Esophagus squamous epithelium (tissue), 5 donors: ENCODE measurements at places on chromosomes 11 and 22. TPM values are rescaled to one million over a fixed set of nuclear protein-coding genes. Genes with fewer than 3 reads are reported as not detected.

The DPAGT1 gene
- total RNA-seq = 27.5 TPM

DNA sequence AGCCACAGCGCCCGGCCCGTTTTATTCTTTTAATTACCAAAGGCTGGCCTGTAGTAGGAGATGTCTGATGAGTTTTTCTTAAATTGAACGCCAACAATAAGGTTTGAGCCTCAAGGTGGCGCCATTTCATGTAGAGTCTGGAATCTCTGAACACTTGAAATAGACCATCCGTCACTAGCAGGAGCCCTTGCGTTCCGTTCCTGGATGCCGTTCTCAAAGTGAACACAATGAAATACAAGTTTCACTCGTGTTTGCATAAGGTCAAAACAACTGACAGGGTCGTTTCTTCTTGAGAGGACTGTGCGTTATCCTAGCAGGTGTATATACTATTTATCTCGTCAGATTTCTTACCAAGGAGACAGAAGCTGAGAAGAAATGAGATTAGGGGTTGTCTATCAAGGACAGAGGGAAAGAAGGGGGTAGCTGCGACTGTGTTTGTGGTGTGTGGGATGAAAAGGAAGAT lies 18.7 kb upstream of the SCGB1D1 start:
- peak overlapping the region; percentile 17 for H3K4me3 ChIP-seq
- no peaks in the 10 kb centered on the region for H3K36me3 ChIP-seq
- H3K27ac ChIP-seq = no peak overlapping the region
- H3K4me1 ChIP-seq = no peaks in the 10 kb centered on the region
- no peaks in the 10 kb centered on the region for H3K27me3 ChIP-seq

The TAGLN gene
- total RNA-seq = 494 TPM

The HBB gene
- total RNA-seq = 2.7 TPM

DNA sequence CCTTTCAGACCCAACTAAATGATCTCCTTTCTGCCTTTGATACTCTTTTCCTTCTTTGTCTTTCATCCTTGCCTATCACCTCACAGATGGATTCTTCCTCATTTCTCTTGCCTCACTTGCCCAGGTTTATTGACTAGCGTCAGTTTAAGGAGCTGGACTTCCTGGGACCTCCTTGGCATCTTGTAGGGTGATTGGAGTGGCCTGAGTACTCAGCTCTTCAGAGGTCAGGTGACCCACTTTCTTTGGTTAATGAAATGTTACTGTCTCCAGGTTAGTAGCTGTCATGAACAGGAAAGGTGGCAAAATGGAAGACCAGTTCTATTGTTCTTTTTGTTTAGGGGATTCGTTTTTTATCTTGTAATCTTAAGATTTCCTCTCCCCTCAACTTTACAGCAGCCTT lies 4.6 kb upstream of the BACE1-AS start:
- no peaks in the 10 kb centered on the region for H3K4me1 ChIP-seq
- H3K4me3 ChIP-seq = no peak overlapping the region
- DNase-seq = no peak
- no peaks in the 10 kb centered on the region for H3K27me3 ChIP-seq
- peaks cover 100% of the 10 kb centered on the region for H3K36me3 ChIP-seq
- no peak overlapping the region for H3K27ac ChIP-seq

DNA sequence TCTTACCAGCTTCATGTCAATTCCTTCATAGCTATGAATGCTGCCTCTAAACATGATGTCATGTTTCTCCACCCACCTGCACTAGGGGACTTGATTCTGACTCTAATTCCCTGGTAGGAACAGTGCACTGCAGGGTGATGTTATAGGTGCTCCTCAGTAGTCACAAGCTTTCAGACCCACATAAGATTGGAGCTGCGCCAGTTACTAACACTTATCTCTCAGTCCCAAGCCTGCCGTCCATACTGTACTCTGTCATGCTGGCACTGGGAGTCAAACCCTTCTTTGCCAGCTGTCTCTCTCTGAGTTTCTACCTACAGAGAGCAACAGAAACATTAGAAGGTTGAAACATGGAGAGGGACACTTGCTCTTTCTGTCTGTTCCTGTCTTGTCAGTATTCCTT lies 5.5 kb downstream of the OR56A1 start:
- H3K27ac ChIP-seq = no peak overlapping the region
- H3K4me3 ChIP-seq = no peak overlapping the region
- H3K27me3 ChIP-seq = no peaks in the 10 kb centered on the region
- H3K4me1 ChIP-seq = no peaks in the 10 kb centered on the region
- H3K36me3 ChIP-seq = no peaks in the 10 kb centered on the region

DNA sequence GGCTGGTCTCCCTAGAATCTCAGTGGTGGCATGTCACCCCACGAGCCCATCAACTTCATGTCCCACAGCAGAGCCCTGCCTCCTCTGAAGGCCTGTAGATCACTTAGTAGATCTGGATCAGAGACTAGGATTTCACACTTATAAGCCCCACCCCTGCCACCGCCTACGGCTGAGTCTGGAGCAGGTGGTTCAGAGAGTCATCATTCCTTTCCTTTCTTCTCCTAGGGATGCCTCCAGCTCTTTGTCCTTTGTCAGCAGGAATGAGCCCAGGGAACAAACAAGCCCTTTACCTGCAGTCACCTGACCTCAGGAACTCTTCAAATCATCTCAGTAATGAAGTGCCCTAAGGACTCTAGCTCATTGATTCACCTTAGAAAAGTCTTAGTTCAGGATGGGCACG lies 37.8 kb downstream of the SCGB1A1 start:
- no peaks in the 10 kb centered on the region for H3K36me3 ChIP-seq
- H3K4me1 ChIP-seq = peaks cover 5% of the 10 kb centered on the region
- H3K27ac ChIP-seq = no peak overlapping the region

DNA sequence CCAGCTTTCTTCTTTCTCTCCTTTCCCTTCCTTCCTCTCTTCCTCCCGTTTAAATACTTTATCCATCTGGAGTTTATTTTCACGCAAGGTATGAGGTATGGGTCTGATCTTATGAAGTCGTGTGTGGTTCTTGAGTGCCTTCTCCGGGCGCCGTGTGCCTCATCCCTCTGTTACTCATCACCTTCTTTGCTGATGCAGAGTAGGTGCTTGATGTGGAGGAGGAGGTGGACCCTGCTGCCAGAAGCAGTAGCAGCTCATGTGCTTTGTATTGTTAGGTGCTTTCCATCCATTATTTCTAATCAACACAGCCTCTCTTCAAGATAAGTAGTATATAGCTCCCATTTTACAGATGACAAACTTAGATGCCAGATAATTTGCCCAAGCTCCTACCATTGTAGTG lies 47.0 kb downstream of the TNRC6B start:
- H3K27me3 ChIP-seq = no peaks in the 10 kb centered on the region
- no peak for DNase-seq
- H3K36me3 ChIP-seq = no peaks in the 10 kb centered on the region
- peaks cover 60% of the 10 kb centered on the region for H3K4me1 ChIP-seq
- H3K4me3 ChIP-seq = no peak overlapping the region
- H3K27ac ChIP-seq = no peak overlapping the region

DNA sequence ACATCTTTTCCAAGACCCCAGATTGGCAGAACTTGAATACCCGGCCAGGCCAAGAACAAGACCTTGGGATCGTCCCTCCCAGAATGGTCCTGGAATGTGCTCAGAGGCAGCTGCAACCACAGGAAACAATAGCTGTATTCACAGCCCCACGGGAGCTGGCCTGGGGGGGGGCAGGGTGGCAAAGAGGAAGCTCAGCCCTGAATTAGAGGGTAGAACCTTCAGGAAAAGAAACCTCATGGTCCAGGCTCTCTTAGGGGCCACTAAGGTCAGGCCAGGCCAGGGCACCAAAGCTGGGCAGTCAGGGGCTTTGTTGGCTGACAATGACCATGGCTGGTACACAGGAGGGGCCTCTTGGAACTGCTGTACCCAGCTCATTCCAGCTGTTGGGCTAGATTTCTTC lies 17.3 kb downstream of the RPL27A start:
- no peaks in the 10 kb centered on the region for H3K4me1 ChIP-seq
- H3K36me3 ChIP-seq = peaks cover 13% of the 10 kb centered on the region
- peak overlapping the region; percentile 94 for H3K27ac ChIP-seq
- H3K27me3 ChIP-seq = no peaks in the 10 kb centered on the region
- H3K4me3 ChIP-seq = no peak overlapping the region

GRCh38 chr11:44776551-44777208 lies 49.9 kb downstream of the TSPAN18 start:
- no peaks in the 10 kb centered on the region for H3K27me3 ChIP-seq
- H3K27ac ChIP-seq = peak overlapping the region; percentile 73
- no peaks in the 10 kb centered on the region for H3K36me3 ChIP-seq
- no peak overlapping the region for H3K4me3 ChIP-seq

DNA sequence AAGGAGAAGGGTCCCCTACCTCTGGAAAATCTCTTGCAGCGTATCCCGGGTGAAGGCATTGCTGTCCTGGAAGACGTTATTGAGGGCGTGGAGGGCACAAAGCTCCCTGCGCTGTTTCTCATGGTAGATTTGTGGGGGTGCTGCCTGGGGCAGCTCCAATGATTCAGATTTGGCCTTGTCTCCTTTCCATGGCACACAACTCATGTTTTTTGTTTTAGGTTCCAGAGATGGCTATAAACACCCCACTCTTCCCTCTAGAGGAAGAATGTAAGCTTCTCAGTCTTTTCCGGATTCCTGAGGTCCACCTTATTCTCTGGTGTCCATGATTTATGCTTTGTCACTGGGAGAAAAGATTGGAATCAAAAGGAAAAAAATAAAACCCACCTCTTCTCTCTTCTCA lies 959 bp downstream of the JOSD1 start:
- no peaks in the 10 kb centered on the region for H3K27me3 ChIP-seq
- DNase-seq = no peak
- H3K27ac ChIP-seq = peak overlapping the region; percentile 99
- H3K4me3 ChIP-seq = peak overlapping the region; percentile 84

- no peak for DNase-seq
- H3K27me3 ChIP-seq = no peaks in the 10 kb centered on the region
- H3K27ac ChIP-seq = no peak overlapping the region
- H3K4me1 ChIP-seq = no peaks in the 10 kb centered on the region
- H3K4me3 ChIP-seq = no peak overlapping the region
- peaks cover 35% of the 10 kb centered on the region for H3K36me3 ChIP-seq
Observed at GRCh38 chr11:17918049-17918605, 94.7 kb downstream of the SERGEF start.

The NAV2 gene
- total RNA-seq = 16.8 TPM

The RRAS2 gene
- 26.8 TPM for total RNA-seq

DNA sequence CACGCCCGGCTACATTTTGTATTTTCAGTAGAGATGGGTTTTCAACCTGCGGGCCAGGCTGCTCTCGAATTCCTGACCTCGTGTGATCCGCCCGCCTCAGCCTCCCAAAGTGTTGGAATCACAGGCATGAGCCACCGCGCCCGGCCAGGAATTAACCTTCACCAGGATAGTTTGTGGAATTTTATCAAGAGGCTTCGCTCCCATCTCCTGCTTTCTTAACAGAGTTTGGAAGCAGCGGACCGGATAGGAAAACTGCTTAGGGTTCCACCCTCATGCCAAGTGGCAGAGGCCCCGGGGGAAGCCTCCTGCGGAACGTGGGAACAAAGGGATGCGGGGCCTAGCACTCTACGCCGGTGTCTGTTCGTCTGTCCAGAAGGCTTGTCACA lies 229.9 kb downstream of the ST3GAL4 start:
- H3K4me3 ChIP-seq = peak overlapping the region; percentile 51
- no peak overlapping the region for H3K27ac ChIP-seq
- DNase-seq = no peak
- peaks cover 6% of the 10 kb centered on the region for H3K4me1 ChIP-seq
- no peaks in the 10 kb centered on the region for H3K36me3 ChIP-seq
- no peaks in the 10 kb centered on the region for H3K27me3 ChIP-seq

- no peak overlapping the region for H3K4me3 ChIP-seq
- no peak for DNase-seq
- no peaks in the 10 kb centered on the region for H3K36me3 ChIP-seq
- no peak overlapping the region for H3K27ac ChIP-seq
- H3K27me3 ChIP-seq = peaks cover 27% of the 10 kb centered on the region
Observed at GRCh38 chr11:119531623-119532022, 108.7 kb upstream of the THY1 start.

GRCh38 chr11:132008226-132008625 lies 637.8 kb downstream of the NTM start:
- no peak overlapping the region for H3K27ac ChIP-seq
- no peak overlapping the region for H3K4me3 ChIP-seq
- H3K27me3 ChIP-seq = no peaks in the 10 kb centered on the region
- no peak for DNase-seq

DNA sequence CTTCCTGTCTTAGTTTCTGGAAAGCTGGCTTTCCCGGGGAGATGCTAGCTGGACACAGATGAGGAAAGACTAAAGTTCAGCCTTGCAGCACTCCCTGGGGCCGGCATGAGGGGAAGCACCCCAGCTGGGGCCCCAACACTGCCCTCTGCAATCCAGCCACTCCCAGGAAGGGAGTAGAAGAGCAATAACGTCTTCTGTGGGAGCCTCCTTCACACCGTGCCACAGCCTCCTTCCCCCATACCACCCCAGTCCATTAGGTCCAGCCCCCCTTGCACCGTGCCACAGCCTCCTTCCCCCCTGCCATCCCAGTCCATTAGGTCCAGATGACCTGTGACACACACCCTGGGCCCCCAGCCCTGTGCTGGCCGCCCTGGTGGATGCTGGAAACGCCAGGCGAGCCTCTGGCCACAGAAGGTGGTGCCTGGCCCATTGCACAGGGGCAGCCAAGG lies 44.1 kb upstream of the PRDM11 start:
- H3K27ac ChIP-seq = no peak overlapping the region
- peaks cover 24% of the 10 kb centered on the region for H3K4me1 ChIP-seq
- H3K36me3 ChIP-seq = no peaks in the 10 kb centered on the region
- DNase-seq = no peak
- H3K4me3 ChIP-seq = no peak overlapping the region

- H3K4me1 ChIP-seq = no peaks in the 10 kb centered on the region
- H3K4me3 ChIP-seq = no peak overlapping the region
- no peaks in the 10 kb centered on the region for H3K36me3 ChIP-seq
- no peak overlapping the region for H3K27ac ChIP-seq
Observed at GRCh38 chr11:121591405-121592033, 138.8 kb upstream of the SORL1-AS1 start.

- H3K27me3 ChIP-seq = peaks cover 12% of the 10 kb centered on the region
- no peaks in the 10 kb centered on the region for H3K36me3 ChIP-seq
- H3K4me1 ChIP-seq = peaks cover 87% of the 10 kb centered on the region
- peak; percentile 94 for DNase-seq
- H3K4me3 ChIP-seq = peak overlapping the region; percentile 48
Observed at GRCh38 chr11:114159802-114160632, 100.5 kb downstream of the ZBTB16 start.

The OSM gene
- total RNA-seq = 5.7 TPM

GRCh38 chr11:109155291-109155690 lies 266.7 kb upstream of the C11orf87 start:
- no peak for DNase-seq
- no peaks in the 10 kb centered on the region for H3K4me1 ChIP-seq
- H3K27ac ChIP-seq = no peak overlapping the region
- H3K36me3 ChIP-seq = no peaks in the 10 kb centered on the region

The OR52E8 gene
- total RNA-seq = not detected

- H3K4me1 ChIP-seq = peaks cover 40% of the 10 kb centered on the region
- no peak for DNase-seq
- no peak overlapping the region for H3K4me3 ChIP-seq
- no peak overlapping the region for H3K27ac ChIP-seq
- H3K36me3 ChIP-seq = peaks cover 18% of the 10 kb centered on the region
- H3K27me3 ChIP-seq = no peaks in the 10 kb centered on the region
Observed at GRCh38 chr11:123052901-123053721, 8.8 kb downstream of the HSPA8 start.

GRCh38 chr11:47280860-47281259 lies 10.9 kb downstream of the MADD start:
- DNase-seq = no peak
- no peaks in the 10 kb centered on the region for H3K27me3 ChIP-seq
- H3K27ac ChIP-seq = no peak overlapping the region
- H3K36me3 ChIP-seq = peaks cover 72% of the 10 kb centered on the region
